ENCODE measurements at places on chromosomes 5 and 9. TPM values are rescaled to one million over a fixed set of nuclear protein-coding genes. Genes with fewer than 3 reads are reported as not detected.
A peak's percentile ranks its signal among the peaks of the same experiment; 100 is the strongest.

- H3K36me3 ChIP-seq = no peaks in the 10 kb centered on the region
- DNase-seq = no peak
- no peak overlapping the region for H3K4me3 ChIP-seq
- H3K27me3 ChIP-seq = no peaks in the 10 kb centered on the region
- no peaks in the 10 kb centered on the region for H3K4me1 ChIP-seq
Observed at GRCh38 chr9:103669296-103669695, 424.8 kb upstream of the SMC2 start.

- H3K27me3 ChIP-seq = peaks cover 1% of the 10 kb centered on the region
- H3K27ac ChIP-seq = no peak overlapping the region
- no peaks in the 10 kb centered on the region for H3K36me3 ChIP-seq
- no peak overlapping the region for H3K4me3 ChIP-seq
Observed at GRCh38 chr5:106876665-106877194, 794.0 kb downstream of the EFNA5 start.

- no peak overlapping the region for H3K27ac ChIP-seq
- no peaks in the 10 kb centered on the region for H3K4me1 ChIP-seq
- no peaks in the 10 kb centered on the region for H3K27me3 ChIP-seq
Observed at GRCh38 chr9:28389411-28389810, 816.1 kb upstream of the C9orf72 start.

DNA sequence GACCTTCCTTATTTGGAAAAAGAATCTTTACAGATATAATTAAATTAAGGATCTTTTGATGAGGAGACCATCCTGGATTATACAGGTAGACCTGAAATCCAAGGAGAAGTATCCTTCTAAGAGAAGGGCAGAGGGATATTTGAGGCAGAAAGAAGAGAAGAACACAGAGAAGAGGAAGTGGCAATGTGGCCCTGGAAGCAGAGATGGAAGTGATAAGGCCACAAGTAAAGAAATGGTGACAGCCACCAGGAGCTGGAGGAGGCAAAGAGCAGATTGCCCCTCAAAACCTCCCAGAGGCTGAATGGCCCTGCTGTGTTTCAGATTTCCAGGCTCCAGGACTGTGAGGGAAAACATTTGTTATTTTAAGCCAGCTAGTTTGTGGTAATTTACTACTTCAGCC is 93.0 kb upstream of the ANKRD55 start:
- no peak for DNase-seq
- no peak overlapping the region for H3K27ac ChIP-seq
- H3K27me3 ChIP-seq = no peaks in the 10 kb centered on the region

GRCh38 chr9:34689512-34689911 is 1.6 kb downstream of the CCL19 start:
- no peak overlapping the region for H3K4me3 ChIP-seq
- H3K36me3 ChIP-seq = no peaks in the 10 kb centered on the region
- H3K27me3 ChIP-seq = no peaks in the 10 kb centered on the region
- no peak overlapping the region for H3K27ac ChIP-seq
- H3K4me1 ChIP-seq = no peaks in the 10 kb centered on the region

- no peak for DNase-seq
- H3K4me3 ChIP-seq = no peak overlapping the region
- no peaks in the 10 kb centered on the region for H3K36me3 ChIP-seq
Observed at GRCh38 chr5:81789033-81789432, 38.1 kb upstream of the SSBP2 start.

DNA sequence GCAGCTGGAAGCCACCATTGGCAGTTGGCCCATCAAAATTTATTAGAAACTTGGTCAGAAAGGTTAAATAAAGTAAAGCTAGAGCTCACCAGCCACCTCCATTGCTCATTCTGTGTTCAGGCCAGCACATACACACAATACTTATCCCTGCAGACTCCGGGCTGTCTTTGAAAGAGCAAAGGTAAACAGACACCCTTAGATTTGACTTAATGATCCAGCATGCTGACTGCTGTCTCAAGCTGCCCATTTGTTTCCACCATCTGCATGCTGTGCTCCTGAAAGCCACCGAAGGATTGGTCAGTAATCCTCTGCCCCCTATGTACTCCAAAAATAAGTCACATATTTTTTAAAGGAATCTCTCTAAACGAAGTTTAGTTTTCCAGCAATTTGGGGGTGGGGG is 1059.8 kb upstream of the DMAC1 start:
- DNase-seq = no peak
- H3K4me1 ChIP-seq = peaks cover 3% of the 10 kb centered on the region
- no peaks in the 10 kb centered on the region for H3K36me3 ChIP-seq
- H3K27ac ChIP-seq = no peak overlapping the region
- H3K4me3 ChIP-seq = peak overlapping the region; percentile 64
- peaks cover 37% of the 10 kb centered on the region for H3K27me3 ChIP-seq

DNA sequence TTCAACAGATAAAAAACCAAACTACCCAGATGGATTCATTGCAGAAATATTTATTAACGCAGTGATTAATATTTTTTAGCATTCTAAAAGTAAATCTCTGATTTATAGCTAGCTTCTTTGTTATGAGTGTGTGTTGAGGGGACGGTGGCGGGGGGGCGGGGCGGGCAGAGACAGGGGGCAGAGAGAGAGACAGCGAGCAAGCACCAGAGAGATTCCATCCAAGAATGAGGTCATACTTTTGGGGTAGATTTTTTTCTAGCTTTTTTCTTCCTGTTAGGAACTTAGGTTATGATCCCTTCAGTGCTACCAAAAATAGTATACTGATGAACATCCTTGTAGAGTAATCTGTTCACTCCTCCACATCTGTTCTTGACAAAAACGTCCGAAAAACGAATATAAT is 500 bp upstream of the ZNF883 start:
- H3K4me1 ChIP-seq = peaks cover 5% of the 10 kb centered on the region
- H3K36me3 ChIP-seq = peaks cover 61% of the 10 kb centered on the region
- DNase-seq = no peak
- H3K4me3 ChIP-seq = peak overlapping the region; percentile 85
- H3K27ac ChIP-seq = peak overlapping the region; percentile 79
- H3K27me3 ChIP-seq = peaks cover 35% of the 10 kb centered on the region

GRCh38 chr5:173012882-173013281 is 29.3 kb downstream of the ATP6V0E1 start:
- no peaks in the 10 kb centered on the region for H3K27me3 ChIP-seq
- no peak overlapping the region for H3K27ac ChIP-seq
- DNase-seq = no peak
- H3K4me3 ChIP-seq = no peak overlapping the region
- H3K4me1 ChIP-seq = peaks cover 68% of the 10 kb centered on the region

DNA sequence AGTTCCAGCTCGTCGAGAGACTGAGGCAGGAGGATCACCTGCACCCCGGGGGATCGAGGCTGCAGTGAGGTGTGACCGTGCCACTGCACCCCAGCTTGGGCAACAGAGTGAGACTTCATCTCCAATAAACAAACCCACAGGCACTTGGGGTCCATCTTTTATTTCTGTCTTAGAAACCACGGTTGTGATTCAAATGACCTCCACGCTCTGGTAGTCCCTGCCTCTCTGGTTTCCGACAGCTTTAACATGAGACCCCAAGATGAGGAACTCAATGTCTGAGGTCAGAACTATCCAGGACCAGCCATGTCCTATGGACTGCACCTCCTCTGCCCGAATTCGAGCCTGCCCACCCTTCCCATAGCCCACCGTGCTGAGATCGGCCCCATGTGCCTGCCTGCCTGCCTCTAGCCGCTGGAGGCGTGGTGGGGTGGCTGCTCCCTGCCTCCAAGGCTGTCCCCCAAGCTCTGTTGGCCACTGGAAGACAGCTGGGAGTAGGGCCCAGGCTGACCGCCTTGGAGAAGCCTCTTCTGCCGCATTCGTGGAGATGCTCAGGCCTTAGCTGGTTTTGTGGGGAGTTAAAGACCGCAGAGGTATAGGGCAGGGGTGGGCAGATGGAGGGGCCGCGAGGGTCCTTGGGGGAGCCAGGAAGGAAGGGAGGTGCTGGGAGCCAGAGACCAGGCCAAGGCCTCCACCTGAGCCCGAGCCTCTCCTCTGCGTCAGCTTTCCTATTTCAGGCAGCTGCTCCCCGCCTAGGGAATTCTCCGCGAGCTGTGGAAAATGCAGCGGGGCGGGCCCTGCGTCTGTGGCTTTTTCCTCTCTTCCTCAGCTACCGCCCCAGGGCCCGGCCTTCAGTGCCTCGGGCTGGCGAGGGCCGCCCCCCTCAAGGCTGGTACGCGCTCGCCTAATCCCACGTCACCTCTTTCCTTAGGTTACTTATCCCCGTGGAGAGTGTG is 6.9 kb upstream of the WDR5 start:
- DNase-seq = no peak
- no peak overlapping the region for H3K4me3 ChIP-seq
- peaks cover 7% of the 10 kb centered on the region for H3K4me1 ChIP-seq
- no peaks in the 10 kb centered on the region for H3K36me3 ChIP-seq

GRCh38 chr5:141623186-141623585 is 4.4 kb upstream of the DIAPH1 start:
- H3K4me1 ChIP-seq = peaks cover 11% of the 10 kb centered on the region
- peak overlapping the region; percentile 90 for H3K27ac ChIP-seq
- no peak for DNase-seq
- no peaks in the 10 kb centered on the region for H3K27me3 ChIP-seq
- peak overlapping the region; percentile 17 for H3K4me3 ChIP-seq
- peaks cover 4% of the 10 kb centered on the region for H3K36me3 ChIP-seq

GRCh38 chr5:67195406-67196275 is 958 bp downstream of the CD180 start:
- H3K4me1 ChIP-seq = peaks cover 48% of the 10 kb centered on the region
- H3K27me3 ChIP-seq = no peaks in the 10 kb centered on the region
- H3K36me3 ChIP-seq = no peaks in the 10 kb centered on the region
- peak overlapping the region; percentile 79 for H3K27ac ChIP-seq
- H3K4me3 ChIP-seq = peak overlapping the region; percentile 86

DNA sequence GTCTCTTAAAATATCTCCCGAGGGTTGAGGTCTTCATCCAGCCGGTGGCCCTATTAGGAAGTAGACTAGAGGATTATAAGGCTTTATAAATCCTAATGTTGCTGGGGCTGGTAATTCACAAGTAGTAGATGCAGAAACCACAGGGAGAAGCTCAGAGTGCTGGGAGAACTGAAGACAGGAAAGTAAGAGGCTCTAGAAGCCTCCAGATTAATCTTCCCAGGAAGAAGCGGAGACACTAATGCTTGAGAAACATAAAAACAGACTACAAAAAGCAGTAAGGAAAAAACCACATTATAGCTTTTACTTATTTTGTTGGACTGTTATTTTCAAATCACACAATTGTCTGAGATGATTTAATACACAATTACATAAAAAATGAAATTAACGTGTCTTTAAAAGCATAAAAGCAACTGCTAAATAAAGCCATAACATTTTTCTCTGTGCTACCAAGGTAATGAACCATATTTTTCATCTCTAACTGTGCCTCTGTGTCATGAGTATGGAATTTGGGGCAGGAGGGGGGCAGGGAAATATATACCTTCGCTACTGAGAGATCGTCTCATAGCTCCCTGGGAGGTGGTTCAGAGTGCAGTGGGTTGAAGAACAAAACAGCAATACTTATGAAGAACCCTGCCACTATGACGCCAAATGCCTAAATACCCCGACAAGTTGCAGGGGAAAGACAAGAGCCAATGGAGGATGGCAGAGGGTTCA is 806.2 kb upstream of the WWC1 start:
- no peak overlapping the region for H3K27ac ChIP-seq
- DNase-seq = no peak
- no peaks in the 10 kb centered on the region for H3K27me3 ChIP-seq
- H3K4me3 ChIP-seq = no peak overlapping the region
- no peaks in the 10 kb centered on the region for H3K4me1 ChIP-seq

- H3K4me3 ChIP-seq = no peak overlapping the region
- DNase-seq = no peak
- H3K27me3 ChIP-seq = no peaks in the 10 kb centered on the region
- H3K36me3 ChIP-seq = peaks cover 20% of the 10 kb centered on the region
- peaks cover 73% of the 10 kb centered on the region for H3K4me1 ChIP-seq
Observed at GRCh38 chr9:20597862-20598261, 24.4 kb downstream of the MLLT3 start.

GRCh38 chr9:104278929-104279496 is 184.9 kb downstream of the SMC2 start:
- no peaks in the 10 kb centered on the region for H3K4me1 ChIP-seq
- H3K27me3 ChIP-seq = peaks cover 3% of the 10 kb centered on the region
- no peaks in the 10 kb centered on the region for H3K36me3 ChIP-seq
- no peak overlapping the region for H3K27ac ChIP-seq

GRCh38 chr5:111762895-111763294 is 5.9 kb upstream of the NREP start:
- H3K27ac ChIP-seq = no peak overlapping the region
- peaks cover 2% of the 10 kb centered on the region for H3K4me1 ChIP-seq
- no peak for DNase-seq
- no peak overlapping the region for H3K4me3 ChIP-seq
- H3K27me3 ChIP-seq = no peaks in the 10 kb centered on the region

- no peaks in the 10 kb centered on the region for H3K27me3 ChIP-seq
- no peak overlapping the region for H3K27ac ChIP-seq
- H3K36me3 ChIP-seq = no peaks in the 10 kb centered on the region
- no peak for DNase-seq
- H3K4me3 ChIP-seq = no peak overlapping the region
- no peaks in the 10 kb centered on the region for H3K4me1 ChIP-seq
Observed at GRCh38 chr5:118311103-118311819, 677.1 kb downstream of the DTWD2 start.

DNA sequence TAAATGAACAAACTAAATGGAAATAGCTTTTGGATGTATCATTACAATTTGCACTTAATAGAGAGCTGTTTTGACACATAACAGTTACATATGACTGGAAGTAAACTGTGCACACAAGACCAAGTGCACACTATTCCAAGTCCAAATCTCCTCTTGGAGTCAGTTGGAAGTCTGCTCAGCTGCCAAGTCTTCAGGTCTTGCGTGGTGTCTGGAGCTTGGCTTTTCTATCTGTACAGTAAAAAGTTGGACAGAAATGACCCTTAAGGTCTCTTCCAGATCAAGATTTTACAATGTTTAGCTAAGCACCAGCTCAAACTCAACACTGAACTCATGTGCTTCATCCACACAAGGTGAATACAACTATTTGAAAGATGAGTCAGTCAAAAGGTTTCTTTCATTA is 456.9 kb downstream of the RASEF start:
- DNase-seq = no peak
- no peaks in the 10 kb centered on the region for H3K27me3 ChIP-seq
- no peaks in the 10 kb centered on the region for H3K36me3 ChIP-seq
- H3K27ac ChIP-seq = no peak overlapping the region
- no peak overlapping the region for H3K4me3 ChIP-seq

- H3K27ac ChIP-seq = no peak overlapping the region
- H3K4me3 ChIP-seq = no peak overlapping the region
- H3K27me3 ChIP-seq = no peaks in the 10 kb centered on the region
- H3K36me3 ChIP-seq = peaks cover 18% of the 10 kb centered on the region
- DNase-seq = no peak
Observed at GRCh38 chr9:76412638-76413037, 18.4 kb upstream of the RFK start.

PLAC8L1 gene
- 1.8 TPM for total RNA-seq

FAM163B gene
- total RNA-seq = not detected

TMEM215 gene
- not detected for total RNA-seq

PTGR1 gene
- total RNA-seq = not detected

LCN15 gene
- total RNA-seq = not detected

NINJ1 gene
- total RNA-seq = 33.8 TPM

All from naive thymus-derived CD8-positive, alpha-beta T cell (primary cell).